ENCODE measurements at places on chromosomes 11 and 22. TPM values are rescaled to one million over a fixed set of nuclear protein-coding genes. Genes with fewer than 3 reads are reported as not detected.

DNA sequence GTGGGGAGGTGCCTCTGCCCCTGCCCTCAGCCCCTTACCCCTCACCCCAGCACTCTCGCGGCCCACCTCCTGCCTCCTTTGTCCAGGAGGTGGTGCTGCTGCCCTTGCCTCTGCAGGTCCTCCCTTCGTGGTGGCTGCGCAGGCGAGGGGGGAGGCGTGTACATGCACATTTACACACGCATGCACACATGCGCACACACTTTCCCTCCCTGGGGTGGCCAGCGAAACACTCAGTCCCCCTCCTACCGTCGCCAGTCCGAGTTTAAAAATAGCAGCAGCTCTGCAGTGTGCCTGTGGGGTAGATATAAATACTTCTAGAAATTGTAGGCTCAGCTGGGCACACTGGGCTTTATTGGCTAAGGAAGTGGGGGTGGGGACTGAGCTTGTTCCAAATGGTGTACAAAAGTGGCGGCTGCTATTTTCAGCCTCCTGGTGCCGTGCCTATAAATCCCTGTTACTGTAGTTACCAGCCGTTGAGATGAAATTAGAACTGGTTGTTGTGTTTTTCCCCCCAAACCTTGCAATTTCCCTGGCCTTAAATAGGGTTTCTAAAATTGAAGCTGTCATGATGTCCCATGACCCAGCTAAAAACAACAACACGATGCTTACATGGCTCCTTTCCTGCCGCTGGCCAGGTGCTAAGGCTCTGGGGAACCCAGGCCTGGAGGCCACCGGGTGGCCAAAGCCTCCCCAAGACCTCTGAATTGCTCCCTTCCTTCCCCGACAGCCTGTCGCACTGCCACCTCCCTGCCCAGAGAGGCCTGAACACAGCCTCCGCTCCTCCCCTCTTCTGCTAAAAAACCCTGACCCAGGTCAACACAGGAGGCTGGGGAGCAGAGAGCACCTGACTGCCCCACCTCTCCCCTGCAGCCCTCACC is 12.4 kb downstream of the PICK1 start:
- DNase-seq: no peak

MRGPRX4 gene
- not detected for polyA plus RNA-seq

DNA sequence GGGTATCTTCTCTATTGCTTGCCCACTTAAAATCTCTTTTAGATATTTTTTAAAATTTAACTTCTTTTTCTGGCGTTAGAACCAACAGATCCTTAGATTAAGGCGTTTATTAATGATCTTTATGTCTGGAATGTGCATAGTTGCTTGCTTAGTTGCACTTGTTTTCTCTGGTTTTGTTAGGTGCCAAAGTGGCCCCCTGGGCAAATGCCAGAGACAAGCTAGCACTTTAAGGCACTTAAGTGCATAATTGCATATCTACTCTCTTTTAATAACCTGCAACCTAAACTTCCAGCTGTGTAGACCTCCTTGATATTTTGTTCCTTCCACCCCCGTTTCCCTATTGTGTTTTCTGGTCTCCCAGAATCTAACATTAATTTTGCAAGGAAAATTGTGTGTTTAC is 3.3 kb downstream of the RBM4 start:
- DNase-seq: no peak

TRIM6 gene
- 59.6 TPM for polyA plus RNA-seq

OR51I1 gene
- not detected for polyA plus RNA-seq

LMF2 gene
- 43.4 TPM for polyA plus RNA-seq

- DNase-seq: no peak
These were observed 12.3 kb upstream of the GNAZ start for GRCh38 chr22:23058063-23058462.

VPREB3 gene
- polyA plus RNA-seq: 0.69 TPM

DNA sequence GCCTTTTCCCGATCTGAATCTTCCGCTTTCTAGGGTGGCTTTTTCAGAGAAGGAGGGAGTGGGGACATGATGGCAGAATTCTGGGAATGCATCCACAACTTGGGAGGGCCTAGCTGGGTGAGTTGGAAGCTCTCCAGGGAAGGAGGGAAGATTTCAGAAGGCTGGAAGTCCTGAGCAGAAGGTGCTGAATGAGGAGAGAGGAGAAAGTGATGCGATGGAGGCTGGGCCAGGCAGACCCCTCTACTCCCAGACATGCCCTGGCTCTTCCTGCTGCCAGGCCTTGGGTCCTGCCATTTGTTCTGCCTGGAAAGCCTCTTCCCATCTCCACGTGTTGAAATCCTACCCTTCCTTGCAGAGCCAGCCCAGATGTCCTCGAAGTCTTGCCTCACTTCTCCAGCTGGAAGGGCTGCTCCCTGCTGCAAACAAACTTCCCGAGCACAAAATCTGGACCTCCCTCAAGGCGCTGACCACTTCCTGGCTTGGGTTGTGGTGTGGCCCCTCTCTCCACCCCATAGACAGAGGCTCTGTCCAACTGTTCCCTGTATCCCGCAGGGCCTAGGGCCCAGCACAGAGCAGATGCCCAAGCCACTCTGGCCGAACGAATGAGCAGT is 16.8 kb downstream of the LRRC32 start:
- no peak for DNase-seq

ADAMTS8 gene
- 3.4 TPM for polyA plus RNA-seq

MUC5AC gene
- not detected for polyA plus RNA-seq

DNA sequence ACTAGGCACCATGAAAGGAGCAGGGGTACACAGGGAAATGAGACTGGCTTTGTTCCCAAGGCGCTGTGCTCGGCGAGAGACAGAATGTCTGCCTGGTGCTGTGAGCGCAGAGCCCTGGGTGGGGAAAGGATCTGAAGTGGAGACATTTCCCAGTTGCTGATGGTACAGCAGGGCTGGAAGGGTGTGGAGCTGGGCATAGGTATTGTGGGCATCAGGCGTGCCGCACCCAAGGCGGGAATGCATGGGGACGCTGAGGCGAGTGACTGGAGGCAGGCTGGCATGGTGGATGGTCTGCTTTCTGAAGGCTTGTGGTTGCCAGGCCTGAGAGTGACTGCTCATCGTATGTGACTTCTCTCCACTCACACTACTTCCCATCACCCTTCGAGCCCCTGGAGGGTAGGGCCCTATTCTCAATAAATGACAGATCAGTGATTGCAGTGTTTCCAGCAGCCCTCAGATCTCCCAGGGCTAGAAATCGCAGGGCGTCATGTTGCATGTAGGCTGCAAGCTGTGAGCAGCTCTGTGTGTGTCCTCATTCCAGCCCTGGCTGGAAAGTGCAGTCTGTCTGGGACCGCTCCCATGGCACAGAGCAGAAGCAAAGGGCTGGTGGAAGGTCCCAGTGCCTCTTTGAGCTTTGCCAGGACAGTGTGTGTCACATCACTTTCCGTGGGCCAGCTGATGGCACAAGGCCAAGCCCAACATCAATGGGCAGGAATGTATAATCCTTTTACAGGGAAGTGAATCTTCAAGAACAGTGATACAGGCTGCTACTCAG is 67.7 kb downstream of the TBC1D22A start:
- DNase-seq: no peak

DNA sequence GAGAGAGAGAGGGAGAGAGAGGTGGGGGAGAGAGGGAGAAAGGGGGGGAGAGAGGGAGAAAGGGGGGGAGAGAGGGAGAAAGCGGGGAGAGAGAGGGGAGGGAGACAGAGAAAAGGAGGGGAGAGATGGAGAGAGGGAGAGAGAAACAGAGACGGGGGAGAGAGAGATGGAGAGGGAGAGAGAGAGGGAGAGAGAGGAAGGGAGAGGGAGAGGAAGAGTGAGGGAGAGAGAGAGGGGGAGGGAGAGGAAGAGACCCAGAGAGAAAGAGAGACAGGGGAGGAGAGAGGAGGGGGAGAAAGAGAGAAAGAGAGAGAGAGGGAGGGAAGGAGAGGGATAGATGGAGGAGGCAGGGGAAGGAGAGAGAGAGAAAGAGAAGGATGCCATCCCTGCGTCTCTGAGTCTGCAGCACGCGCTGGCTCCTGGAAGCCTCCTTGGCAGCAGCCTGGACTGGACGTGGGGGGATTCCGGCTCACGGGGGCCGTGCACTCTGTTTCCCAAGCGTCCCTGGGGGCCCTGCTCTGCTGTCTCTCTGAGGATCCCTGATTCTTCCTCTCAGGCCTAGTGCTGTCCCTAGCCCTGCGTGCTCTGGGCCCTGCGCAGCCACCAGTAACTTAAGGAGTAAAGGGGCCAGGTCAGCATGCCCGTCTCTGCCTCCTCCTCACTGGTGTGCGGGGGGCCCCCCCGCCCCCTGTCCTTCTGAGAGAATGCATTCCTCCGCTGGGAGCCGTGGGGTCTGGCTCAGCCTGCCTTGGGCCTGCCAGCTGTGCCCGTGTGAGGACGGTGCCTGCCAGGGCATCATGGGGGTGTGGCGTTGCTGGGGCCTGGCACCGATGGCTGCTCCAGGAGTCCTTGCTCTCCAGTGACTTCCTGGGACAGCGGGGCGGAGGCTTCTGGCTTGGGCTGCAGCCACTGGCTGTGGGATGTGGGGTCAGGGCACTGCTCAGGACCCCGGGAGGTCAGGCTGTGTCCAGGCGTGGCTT is 429.5 kb downstream of the TBC1D22A start:
- DNase-seq: no peak

- DNase-seq: no peak
These were observed 27.0 kb upstream of the PARVG start for GRCh38 chr22:44153710-44154109.

APOL5 gene
- not detected for polyA plus RNA-seq

PTGDR2 gene
- polyA plus RNA-seq: 0.26 TPM

- DNase-seq: no peak
These were observed 69.9 kb downstream of the PACSIN2 start for GRCh38 chr22:42945027-42945426.

DNA sequence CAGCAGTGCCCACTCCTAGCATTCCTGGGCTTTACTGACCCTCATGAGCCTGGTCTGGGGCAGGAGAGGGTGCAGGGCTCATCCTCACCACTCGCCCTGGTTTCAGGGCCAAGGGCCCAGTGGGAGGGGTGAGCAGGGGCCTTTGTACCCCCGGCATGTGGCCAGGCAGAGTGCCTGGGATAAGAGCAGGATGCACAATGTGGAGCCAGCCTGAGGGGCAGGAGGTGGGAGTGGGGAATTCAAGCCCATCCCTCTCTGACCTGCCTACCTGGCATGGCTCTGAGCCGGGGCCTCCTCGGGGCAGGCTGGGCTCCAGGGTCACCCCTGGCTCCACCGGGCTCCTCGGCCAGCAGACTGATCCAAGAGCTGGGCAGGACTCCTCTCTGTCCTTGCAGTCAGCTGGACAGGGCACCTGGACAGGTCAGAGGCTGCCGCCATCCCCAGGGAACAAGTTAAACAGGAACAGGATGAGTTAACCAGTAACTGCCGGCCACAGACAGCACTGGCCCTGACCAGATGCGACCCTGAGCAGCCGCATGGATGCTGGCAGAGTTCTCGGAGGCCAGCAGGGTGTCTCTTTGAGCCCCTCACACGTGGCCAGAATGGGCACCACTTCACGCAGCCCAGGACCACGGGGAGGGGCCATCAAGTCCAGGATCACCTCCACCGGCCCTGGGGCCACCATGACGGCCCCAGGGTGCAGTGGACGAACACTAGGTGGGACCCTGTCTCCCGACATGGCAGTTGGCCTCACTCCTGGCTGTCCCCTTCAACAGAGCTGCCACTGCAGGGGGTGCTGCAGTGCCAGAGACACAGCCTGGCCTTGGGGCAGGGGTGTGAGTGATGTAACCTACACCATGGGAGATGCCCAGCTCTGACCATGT is 5.0 kb downstream of the SIGIRR start:
- DNase-seq: no peak

DNA sequence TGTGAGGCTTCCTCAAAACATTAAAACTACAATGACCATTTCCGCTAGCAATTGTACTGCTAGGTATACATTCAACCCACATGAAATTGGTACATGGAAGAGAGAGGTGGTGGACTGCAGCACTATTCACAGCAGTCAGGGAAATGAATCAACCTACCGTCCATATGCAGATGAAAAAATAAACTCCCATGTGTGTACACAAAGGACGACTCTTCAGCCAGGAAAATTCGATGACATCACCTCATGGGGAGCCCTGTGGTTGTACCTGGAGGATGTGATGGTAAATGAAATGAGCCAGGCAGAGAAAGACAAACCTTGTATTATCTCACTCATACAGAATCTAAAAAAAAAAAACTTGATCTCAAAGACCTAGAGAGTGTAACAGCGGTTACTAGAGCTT is 23.3 kb downstream of the RFPL3 start:
- no peak for DNase-seq

C11orf42 gene
- polyA plus RNA-seq: 0.70 TPM

DNA sequence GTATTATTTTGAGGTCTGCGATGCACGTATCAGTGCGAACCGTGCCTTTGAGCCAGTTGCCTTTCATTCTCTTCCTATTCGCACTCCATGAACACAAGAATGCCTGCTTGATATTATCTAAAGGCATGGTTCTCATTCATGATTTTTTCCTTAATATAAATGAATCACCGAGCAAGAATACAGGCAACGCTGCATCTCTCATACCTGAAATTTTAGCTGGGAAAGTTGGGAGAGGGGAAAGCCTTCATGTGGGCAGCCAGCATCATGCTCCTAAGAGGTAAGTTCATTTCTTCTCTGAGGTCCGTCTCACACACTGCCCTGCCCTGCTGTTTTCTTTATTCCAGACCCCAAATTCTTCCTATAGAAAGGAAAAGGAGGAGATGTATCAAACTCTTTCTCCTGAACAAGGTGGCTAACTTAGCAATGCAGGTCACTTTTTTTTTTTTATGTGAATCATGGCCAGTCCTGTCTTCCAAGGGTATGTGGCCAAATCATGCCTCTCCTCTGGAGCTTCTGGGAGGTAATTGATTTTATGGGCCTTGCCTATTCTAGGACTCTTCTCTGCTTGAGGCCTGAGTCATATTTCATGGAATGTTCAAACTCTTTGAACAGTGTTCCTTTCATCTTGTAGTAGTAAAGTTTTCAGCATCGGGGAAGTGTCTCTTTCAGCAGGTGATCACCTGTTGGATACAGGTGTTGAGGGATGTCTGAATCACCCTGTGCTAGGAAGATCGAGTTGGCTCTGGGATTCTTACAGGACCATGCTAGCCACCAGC is 3.2 kb downstream of the GLB1L2 start:
- no peak for DNase-seq

DNA sequence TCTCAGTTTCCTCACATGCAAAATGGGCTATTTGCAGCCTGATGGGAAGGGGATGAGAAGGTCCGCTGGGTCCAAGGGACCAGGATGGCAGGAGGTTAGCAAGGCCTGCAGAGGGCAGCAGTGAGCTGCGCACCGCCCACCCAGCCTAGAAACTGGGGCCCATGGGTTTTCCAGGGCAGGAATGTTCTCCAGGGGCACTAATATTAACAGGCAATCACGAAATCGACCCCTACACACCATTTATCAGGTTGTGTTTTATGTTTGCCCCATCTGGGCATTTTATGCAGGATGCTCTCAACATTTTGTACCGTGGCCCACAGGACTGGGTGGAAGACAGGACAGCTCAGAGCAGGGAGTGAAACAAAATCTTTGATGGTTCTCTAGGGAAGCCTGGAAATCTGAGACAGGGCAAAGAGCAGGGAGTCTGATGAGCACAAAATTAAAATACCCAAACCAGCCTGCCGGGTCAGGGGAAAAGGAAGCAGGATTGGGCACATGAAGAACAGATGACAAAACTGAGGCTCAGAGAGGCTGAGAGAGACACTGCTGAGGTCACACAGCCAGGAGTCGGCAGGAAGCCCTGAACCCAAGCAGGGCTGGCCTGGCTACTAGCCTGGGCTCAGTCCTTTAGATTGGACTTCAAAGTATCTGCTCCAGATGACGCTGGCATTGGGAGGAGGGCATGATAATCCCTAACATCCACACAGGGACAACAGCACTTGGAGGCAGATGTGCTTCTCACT is 1.6 kb upstream of the BCR start:
- DNase-seq: no peak

RIC3 gene
- 12.0 TPM for polyA plus RNA-seq

PRRG4 gene
- polyA plus RNA-seq: 7.8 TPM

GRCh38 chr11:80241766-80242165 is 800.9 kb upstream of the TENM4 start:
- no peak for DNase-seq
